Memory B cell (primary cell): ENCODE measurements at places on chromosomes 2 and 18.

- no peak for DNase-seq
Measured at GRCh38 chr2:232534940-232535651, 4.4 kb upstream of the CHRNG start.

GRCh38 chr2:215369181-215369760 is 57.4 kb downstream of the ATIC start:
- no peak for DNase-seq

DNA sequence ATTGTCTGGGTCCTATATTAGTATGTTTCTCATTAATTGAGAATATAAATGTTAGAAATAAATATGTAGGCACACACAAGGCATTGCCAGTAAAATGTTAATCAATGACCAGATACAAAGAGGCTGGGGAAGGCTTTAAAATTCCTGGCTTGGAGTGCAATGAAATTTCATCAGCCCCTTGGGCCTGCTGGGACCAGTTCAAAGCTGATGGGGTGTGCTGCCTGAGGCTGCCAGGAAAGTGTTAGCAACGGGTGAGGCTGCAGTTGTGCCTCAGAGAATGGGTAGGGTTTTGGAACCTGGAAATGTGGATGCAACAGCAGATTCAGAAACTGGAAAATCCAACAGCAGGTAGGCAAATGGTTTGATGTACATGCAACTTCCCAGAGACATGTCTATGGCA is 68.9 kb downstream of the DIPK1C start:
- DNase-seq, result no peak

DNA sequence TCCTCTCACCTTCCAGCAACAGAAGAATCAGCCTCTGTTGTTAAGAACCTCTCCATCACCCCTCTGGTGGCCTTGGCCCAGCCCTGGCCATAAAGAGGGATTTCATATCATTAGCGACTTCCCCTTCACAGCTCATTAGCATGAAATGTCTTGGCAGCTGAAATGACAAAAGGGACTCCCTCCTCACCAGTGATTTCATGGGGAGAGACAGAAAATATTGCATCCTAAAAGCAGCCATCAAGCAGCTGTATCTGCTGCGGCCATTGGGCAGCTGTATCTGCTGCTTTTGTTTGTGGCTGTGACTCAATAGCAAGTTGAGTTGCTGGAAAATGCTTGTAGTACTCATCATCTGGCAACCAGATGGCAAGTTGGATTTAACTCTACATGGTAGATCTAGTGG is 105.9 kb upstream of the RMDN2 start:
- DNase-seq, result no peak

GRCh38 chr2:62112179-62112578 is 83.7 kb upstream of the B3GNT2 start:
- DNase-seq, result no peak

DNA sequence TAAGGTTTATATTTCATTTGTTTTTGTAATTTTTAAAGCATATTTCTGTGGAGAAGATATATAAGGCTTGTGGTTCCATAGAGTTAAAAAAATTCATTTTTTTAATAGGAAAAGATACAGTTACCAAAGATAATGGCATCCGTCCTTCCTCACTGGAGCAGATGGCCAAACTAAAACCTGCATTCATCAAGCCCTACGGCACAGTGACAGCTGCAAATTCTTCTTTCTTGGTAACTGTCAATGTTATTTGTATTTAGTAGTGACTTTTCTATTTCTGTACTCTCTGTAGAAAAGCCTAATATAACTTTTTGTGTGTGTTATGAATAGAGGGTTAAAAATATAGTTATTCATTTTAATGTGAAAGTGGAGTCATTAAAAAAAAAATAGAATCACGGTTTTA is 35.1 kb downstream of the HADHB start:
- DNase-seq, result no peak

DNA sequence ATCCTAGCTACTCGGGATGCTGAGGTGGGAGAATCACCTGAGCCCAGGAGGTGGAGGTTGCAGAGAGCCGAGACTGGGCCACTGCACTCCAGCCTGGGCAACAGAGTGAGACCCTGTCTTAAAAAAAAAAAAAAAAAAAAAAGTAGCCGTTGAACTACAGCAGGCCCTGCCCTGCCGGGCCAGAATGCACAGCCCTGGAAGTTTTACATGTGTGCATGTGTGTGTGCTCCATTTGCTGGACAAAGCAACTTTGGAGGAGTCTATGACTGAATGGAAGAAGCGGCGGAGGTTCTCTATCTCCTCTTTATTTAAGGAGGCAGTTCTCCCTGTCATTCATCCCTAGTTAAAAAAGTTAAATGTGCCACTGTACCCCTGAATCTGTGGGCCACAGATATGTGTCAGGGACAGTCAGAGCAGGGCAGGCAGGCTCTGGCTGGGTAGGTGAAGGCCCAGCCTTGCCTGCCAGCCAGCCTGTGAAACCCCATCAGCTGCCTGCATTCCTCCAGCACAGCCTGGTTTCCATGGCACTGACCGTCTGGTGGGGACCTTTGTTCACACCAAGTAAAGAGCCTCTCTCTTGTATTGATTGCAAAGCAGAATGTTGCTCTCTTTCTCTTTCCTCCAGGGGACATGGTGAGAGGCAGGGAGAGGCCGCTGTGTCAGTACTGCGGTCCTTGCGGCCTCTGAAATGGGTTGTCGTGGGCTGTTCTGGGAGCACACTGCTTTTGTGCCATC is 10.9 kb downstream of the LIPG start:
- DNase-seq, result no peak

- DNase-seq, result no peak
Measured at GRCh38 chr2:97708048-97708380, 5.4 kb upstream of the ZAP70 start.

DNA sequence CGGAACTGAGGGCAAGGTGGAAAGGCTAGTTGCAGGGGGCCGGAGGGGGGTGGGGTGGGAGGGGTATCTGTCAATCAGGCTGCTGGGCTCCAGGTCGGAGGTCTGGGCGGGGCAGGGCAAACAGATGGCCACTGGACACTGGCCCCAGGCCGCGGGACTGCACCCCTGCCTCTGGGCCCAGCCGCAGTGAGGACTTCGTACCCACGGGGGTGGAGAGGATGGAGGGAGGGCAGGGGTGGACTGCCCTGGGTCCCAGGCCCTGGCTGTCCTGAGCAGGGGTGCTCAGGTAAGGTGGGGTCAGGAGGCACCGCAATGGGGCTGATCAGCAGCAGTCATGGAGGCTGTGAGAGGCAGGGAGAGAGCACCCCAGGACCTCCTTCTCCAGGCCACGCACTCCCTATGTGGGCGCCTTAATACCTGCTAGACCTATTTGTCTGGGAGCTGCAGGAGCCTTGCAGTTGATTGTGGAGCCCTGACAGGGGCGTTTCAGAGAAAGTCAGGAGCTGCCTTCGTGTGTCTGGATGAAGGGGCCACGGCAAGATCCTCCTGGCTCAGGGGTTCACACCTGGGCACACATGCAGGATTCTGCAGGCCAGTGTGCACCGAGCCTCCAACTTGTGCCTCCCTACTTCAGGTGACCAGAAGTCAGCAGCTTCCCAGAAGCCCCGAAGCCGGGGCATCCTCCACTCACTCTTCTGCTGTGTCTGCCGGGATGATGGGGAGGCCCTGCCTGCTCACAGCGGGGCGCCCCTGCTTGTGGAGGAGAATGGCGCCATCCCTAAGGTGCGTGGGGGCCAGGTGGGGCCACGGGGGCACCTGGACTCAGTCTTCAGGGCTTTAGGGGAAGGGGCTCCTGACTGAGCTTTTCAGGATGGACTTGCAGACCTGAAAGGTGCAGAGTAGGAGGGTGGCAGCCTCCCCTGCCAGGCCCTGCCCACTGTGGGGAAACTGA is 1.5 kb downstream of the CTDSP1 start:
- no peak for DNase-seq

DNA sequence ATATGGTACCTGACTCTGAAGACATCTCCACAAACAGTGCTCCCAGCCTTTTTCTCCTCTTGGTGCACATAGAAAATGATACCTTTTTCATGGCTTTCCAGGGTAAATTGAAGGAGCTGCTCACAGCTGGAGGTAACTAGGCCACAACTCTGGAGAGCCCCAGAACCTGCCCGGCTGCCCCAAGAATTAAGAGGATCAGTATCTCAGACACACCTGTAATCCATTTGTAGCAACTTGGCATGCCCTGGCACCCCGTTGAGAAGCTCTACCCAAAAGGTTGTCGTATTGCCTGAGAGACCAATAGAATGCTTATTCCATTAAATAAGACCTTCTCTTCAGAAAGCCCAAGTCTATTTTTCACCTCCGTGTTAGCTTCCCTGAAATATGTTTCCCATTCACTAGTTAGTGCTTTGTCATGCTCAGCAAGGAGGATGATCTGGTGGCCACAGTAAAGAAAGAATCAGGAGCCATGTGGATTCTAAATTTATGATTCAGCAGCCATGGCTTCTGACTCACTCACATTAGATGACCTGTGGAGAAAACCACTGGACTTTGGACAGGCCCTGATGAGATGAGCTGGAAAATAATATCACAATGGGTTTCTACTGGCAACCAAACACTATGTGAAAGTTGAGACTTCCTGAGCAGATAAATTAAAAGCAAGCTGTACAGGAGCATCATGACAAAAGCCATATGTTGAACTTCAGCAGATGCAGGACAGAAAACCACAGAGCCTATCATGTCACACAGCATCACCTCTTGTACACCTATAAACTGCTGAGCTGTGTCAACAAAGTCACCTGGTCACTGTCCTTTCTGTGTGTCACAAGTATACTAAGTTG is 253.3 kb upstream of the OSR1 start:
- DNase-seq, result no peak

- DNase-seq, result no peak
Measured at GRCh38 chr2:238336151-238336550, 15.8 kb downstream of the TRAF3IP1 start.

DNA sequence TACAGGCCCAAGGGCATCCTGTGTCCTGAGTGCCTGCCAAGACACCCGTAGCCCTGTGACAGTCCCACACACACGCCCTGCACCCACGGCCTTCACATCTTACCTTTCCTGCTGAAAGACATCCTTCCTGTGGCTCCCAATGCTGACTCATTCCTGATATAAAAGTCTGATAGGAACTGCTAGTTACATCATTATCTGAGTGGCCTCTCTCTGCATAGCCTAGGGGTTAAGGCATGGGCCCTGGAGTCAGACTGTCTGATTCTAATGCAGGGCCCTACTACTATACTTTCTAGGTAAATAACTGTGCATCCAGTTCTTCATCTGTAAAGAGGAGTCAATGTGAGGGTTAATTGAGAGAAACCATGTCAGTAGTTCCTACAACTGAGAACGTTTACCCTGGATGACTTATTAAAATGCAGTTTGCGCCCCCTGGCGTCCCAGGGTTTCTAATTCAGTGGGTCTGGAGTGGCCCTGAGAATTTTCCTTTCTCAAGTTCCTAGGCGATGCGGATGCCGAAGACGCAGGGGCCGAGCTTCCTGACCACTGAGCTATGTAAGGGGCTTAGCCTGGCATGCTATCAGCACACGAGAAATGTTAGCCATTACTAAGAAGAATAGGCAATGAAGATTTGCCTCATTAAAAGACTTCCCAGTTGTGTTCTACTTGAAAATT is 6.0 kb upstream of the GPR45 start:
- DNase-seq, result peak; percentile 66

DNA sequence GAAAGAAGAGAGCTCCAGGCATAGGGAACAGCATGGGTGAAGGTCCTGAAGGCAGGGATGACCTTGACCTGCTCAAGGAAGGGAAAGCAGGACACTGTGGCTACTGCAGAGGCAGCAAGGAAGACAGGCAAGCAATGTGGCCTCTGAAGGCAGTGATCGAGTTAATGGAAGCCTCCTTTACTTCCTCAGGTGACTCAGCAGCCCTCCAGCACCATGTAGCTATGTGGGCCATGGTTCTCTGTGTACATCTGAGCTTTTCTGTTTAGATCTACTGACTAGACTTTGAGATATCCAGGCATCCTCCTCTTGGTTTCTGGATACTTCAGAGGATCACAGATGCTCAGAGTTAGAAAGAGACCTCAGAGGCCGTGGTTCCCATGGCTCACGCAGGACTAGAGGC is 107.3 kb upstream of the PID1 start:
- DNase-seq, result no peak

DNA sequence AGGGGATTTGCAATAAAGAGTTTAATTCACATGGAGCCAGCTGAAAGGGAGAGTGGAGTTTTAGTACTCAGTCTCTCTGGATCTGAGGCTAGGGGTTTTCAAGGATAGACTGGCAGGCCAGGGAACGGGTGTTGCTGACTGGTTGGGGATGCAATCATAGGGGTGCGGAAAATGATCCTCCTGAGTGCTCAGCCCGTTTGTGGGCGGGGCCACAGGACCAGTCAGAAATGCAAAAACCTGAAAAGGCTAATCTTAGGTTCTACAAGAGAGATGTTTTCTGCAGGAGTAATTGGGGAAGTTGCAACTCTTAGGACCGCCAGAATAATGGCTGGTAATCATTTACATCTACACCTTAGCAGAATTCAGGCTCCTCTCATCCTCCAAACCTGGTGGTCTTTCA is 2.5 kb downstream of the NFU1 start:
- DNase-seq, result no peak

DNA sequence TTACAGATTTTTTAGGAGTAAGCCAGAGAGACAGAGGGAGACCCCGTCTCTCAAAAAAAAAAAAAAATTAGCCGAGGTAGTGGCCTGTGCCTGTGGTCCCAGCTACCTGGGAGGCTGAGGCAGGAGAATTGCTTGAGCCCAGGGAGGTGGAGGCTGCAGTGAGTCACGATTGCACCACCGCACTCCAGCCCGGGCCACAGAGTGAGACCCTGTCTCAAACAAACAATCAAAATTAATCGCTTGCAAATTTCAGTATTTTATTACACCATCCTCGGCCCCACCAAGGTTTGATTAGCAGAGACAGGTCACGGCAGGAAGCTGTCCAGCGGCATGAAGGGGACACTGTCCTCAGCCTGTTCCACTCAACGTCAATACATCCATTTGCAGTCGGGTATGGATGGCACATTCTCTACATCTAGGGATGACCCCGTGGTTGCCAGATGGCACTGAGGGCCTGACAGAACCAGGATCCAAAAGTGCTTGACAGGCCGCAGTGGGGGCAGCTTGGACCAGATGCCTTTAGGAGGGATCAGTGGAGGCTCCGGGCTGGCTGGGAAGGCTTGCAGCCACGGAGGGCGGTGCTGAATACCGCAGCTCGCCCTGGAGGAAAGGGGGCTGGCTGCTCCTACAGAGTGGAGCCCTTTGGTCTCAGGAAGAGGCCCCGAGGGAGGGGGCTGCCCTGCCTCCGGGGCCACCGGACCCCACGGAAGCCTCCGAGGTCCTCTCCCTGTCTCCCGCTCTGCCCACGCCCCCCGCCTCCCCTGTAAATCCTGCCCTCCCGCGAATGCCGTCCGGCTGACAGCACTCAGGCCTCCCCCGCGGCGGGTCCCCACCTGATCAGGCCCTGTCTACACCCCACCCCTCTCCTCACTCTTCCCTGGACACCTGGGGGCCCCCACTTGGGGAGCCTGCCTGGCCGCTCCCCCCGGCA is 13.1 kb downstream of the ASPRV1 start:
- DNase-seq, result no peak
